ENCODE measurements at places on chromosomes 12 and 14.

DNA sequence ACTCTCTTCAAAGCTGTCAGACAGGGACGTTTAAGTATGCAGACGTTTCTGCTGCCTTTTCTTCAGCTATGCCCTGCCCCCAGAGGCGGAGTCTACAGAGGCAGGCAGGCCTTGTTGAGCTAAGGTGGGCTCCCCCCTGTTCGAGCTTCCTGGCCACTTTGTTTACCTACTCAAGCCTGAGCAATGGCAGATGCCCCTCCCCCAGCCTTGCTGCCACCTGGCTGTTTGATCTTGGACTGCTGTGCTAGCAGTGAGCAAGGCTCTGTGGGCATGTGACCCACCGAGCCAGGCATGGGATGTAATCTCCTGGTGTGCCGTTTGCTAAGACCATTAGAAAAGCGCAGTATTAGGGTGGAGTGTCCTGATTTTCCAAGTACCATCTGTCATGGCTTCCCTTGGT lies 900.4 kb upstream of the MDGA2 start:
- DNase-seq, result no peak

DNA sequence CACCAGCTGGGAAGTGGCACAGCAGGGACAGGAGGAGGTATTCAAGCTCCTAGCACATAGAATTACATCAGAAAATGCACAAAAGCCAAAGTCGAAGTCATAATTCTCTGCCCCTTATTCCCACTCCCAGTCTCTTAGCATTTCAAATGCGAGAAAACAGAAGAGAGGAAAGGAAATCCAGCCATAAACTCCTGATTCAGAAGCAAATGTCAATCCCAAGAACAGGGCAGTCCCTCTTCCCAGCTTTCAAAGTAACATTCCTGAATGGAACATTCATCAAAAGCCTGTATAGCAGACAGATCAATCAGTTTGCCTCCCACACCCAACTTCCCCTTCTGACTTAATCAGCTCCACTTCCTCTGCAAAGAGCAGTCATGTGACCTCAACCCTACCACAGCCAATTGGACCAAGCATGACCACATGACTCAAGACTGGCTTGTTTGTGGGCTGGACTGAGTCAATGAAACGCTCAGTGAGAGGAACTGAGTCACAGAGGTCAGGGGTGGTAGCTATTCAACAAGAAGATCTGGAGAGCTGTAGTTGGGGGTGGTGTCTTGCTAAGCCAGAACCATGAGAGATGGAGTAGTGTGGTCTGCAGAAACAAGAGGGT lies 41.4 kb upstream of the TUNAR start:
- no peak for DNase-seq

GRCh38 chr12:72110937-72111650 lies 161.1 kb upstream of the TRHDE start:
- DNase-seq, result no peak

DNA sequence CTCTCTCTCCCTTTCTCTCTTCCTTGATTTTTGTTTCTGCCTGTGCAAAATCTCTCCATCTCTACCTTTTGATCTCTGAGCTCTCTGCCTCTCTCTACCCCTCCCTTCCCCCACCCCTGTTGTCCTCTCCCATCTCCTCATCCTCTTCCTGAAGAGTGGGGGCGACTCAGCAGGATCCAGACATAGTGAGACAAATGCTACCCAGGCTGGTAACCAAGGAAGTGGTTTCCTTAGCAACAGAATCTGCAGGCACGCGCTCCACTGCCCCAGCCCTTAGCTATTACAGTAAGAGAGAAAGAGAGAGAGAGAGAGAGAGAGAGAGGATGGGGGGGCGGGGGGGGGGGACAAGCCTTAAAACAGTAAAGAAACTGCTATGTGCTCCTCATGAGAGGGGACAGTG lies 85.6 kb downstream of the CMKLR1 start:
- no peak for DNase-seq

GRCh38 chr14:105148604-105149145 lies 19.9 kb downstream of the JAG2 start:
- no peak for DNase-seq

DNA sequence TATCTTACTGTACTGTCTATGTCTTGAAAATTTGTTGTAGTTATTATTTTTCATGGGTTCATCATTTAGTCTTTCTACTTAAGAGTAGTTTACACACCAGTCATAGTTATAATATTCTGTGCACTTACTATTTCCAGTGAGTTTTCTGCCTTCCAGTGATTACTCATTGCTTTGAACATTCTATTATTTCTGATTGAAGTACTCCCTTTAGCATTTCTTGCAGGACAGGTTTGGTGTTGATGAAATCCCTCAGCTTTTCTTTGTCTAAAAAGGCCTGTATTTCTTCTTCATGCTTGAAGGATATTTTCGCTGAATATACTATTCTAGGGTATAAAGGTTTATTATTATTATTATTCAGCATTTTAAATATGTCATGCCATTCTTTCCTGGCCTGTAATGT lies 66.8 kb downstream of the TSPAN8 start:
- DNase-seq, result no peak

GRCh38 chr12:124592050-124592449 lies 24.6 kb upstream of the NCOR2 start:
- no peak for DNase-seq

DNA sequence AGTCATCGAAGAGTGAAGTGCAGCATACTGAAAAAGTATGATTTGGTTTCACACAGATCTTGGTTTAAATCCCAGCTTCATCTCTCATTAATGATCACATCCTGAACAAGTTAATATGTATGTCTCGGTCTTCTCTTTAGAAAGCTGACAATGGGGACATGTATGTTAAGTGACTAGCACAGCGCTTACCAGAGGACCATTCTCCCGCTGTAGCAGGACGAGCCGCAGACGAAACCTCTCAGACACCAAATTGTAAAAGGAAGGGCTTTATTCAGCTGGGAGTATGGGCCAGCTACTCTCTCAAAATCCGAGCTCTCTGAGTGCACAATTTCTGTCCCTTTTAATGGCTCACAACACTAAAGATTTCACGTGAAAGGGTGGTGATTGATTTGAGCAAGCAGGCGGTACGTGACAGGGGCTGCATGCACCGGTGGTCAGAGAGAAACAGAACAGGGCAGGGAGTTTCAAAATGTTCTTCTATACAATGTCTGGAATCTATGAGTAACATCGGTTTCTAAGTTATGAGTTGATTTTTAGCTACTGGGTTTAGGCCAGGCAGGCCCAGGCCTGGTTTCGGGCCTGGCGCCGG lies 682.4 kb downstream of the DIO2 start:
- no peak for DNase-seq

DNA sequence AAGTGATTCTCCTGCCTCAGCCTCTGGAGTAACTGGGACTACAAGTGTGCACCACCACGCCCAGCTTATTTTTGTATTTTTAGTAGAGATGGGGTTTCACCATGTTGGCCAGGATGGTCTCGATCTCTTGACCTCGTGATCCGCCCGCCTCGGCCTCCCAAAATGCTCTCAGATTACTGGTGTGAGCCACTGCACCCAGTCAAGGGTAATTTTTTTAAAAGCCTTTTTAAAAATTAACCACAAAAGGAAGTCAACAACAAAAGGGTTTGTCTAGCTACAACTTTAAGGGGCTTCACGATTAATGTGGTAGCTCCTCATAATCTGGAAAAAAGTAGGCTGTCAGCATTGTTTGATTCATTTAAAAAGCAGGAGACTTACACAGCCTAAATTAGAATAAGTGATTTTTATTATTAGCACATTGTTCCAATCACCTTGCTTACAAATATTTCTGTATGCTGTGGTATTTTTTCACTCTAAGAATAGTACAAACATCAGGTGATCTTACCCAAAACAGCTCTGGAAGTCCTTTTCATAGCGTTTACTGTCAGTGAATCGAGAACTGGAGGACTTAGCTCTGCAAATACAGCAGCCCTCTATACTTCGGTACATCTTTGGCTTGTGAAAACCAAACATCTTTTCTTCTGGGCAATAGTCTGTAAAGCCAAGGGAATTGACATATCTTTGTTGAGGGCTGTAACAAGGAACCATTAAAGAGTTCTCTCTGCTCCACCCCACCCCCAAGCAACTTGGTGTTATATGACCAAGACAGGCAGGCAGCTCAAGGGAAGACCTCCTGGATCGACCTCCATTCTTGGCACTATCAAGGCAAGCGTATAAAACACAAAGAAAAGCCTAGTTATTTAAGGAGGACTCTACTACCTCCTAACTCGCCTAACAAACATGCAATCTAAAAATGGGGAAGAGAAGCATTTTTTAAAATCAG lies 28.1 kb downstream of the SINHCAF start:
- DNase-seq, result no peak

Data from CD4-positive, alpha-beta T cell treated with Interleukin-4 for 1 hour (primary cell).